Activated B cell treated with CpG ODN at 0.5 μM for 24 hours (primary cell): ENCODE measurements at places on chromosomes 5 and 9.

GRCh38 chr5:62386824-62387223, 16.9 kb downstream of the DIMT1 start:
- no peak for DNase-seq

DNA sequence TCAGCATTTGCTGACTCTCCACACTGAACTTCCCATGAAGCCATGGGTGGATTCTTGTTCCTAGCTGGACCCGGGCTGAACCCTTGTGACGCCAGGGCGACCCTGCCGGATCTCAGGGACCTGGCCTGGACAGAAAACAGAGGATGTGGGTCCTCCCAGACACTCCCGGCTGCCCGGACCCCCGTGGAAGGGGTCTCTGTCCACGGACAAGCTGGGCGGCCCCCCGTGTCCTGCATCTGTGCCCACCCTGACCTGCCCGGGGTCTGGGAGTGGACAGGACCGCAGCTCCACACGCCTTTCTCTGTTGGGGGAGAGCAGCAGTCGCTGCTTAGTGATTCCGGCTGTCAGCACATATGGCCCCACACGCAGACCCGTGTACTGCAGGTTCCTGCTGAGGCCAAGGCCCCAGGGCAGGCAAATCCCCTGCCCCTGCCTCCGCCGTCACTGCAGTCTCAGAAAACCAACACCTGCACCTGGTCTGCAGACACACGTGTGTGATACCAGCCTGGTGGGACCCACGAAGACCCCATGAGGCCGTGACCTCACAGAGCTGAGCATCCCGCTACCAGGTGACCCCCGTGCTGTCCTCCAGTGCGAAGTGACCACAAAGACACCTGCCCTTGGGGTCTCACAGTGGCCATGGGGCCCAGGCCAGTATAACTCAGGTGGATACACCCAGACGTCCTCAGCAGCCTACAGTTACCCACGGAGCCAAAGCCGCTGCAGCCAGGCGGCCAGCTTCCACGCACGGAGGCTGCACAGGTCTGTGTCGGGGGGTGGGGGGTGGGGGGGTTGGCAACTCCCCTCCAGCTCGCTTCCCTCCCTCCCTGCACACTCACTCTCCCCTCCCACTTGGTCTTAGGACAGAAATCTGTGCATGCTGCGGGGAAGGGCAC, 50.6 kb downstream of the NKD2 start:
- DNase-seq = no peak

DNA sequence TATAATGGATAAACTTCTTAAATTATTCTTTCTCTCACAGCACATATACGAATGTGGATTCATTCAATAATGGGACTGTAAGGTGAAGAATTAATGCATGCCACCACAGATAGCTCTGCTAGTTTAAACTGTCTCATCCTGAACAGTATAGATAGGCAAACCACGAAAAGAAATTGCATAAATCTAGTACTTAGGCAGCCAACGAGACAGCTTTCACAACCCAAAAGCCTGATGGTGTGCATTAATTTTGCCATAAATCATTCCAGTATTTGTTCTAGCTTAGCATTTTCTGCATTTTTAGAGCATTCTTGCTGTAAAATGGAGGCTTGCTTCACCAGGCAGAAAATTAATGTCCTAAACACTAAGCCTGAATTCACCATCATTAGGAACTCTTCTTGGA, 834.2 kb upstream of the DMAC1 start:
- no peak for DNase-seq

- no peak for DNase-seq
Measured at GRCh38 chr5:73067213-73067612, 53.2 kb upstream of the TMEM171 start.

DNA sequence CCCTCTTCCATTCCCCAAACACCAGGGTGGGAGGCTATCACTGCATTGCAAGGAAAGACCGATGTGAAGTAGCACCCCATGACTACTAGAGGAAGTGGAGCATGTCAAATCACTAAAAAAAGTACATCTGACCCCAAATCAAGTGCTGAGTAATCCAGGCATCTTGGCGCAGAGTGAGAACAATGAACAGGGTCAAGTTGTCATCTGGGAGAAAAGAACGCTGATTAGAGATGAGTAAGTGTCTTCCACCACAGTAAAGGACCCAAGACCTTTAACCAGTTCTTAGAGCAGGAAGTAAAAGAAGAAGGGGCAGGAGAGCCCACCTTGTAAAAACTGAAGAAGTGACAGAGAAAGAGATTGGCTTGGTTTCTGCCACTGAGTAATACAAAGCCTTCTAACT, 75.0 kb upstream of the RAD23B start:
- no peak for DNase-seq

- no peak for DNase-seq
Measured at GRCh38 chr9:32864971-32865370, 81.6 kb downstream of the TMEM215 start.

- DNase-seq = no peak
Measured at GRCh38 chr9:22529426-22530199, 83.0 kb downstream of the DMRTA1 start.

GRCh38 chr9:135968083-135968476, 6.9 kb upstream of the UBAC1 start:
- no peak for DNase-seq

DNA sequence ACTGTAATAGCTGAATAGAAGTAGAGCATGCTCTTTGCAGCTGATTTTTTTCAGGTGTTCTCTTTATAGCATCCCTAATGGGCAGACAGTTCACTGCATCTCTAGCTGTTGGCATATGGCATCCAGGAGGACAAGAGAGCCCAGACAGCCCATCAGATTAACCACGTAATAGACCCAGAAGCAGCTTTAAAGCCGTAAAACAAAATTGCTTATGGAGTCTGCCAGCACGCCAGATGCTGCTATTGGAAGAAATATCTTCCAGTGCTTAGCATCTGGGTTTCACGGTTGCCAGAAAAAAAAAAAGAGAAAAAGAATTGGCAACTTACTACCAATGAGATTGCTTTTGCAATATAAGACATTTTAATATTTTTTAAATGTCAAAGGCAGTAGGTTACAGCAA, 869.4 kb upstream of the NUDT12 start:
- no peak for DNase-seq

- no peak for DNase-seq
Measured at GRCh38 chr9:6855860-6856259, 98.1 kb downstream of the KDM4C start.

DNA sequence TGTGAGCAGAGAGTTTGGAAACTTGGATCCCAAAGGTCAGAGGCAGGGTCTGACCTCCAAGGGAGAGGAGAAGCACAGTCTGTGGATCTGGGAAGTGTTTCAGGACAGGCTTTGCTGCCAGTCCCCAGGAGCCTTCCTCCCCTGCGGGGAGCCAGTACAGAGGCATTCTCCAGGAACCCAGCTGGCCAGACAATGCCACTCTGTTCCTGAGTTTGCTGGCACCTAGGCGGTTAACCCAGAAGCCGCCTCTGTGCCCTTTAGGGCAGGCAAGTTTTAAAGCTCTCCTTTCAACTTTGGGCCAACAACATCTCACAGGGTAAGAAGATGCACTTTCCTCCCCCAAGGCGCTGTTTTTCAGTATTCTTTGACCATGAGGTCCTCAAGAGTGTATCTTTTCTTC, 37.0 kb upstream of the FGF1 start:
- no peak for DNase-seq

DNA sequence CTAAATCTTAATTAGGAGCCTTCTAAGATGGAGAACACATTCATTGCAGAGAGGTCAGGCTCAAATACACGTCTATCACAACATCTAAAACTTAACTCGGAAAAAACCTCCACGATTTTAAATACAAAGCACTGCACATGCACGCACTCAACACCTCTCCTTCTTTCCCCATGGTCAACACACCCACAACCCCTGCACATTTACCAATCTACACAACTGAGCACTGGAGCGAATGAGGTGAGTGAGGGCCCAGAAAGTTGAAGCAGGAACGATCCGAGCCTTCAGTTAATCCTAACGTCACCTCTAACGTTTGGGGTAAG, 278 bp upstream of the NIPSNAP3A start:
- DNase-seq = no peak

DNA sequence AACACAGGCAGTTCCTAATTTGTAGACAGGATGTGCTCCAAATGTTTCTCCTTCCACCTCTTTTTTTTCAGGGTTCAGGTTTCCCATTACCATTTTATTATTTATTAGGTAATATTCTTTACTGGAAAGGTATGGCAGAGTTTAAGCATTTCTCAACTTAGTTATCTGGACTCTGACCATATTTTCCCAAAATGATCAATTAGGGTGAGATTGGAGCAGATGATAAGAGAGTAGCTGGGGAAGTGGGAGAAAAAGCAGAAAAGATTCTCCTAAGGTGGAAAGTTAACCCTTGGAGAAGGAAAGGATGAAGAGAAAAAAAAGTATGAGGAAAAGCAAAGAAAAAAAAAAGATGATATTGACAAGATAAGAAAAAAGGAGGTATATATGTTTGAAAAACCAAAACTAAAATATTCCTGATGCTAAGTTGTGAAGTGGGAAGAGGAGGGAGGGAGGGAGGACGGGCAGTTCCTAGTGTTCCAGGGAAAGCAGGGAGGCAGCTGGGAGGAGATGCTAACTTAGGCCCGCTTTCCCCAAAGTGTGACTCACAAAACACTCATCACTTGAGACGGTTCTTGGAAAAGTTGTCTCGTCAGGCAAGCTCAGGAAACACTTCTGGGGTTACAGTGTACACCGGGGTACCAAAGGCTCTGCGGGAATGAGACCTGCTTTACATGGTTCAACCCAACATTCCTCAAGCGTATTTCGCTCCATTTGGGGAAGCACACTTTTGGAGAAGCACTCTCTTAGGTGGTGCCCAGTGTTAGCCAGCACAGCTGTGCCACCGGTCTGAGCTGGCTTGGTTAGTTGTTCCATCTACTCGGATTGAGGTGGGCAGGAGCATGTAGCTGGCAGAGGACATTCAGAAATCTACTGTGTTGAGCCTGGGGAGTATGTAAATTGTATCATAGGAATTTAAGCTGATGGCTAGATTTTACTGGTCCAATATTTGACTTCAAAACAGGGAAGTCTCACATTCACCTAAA, 35.1 kb downstream of the B4GALT1 start:
- no peak for DNase-seq

GRCh38 chr5:142845402-142845921, 75.3 kb downstream of the ARHGAP26 start:
- DNase-seq = no peak

- DNase-seq = no peak
Measured at GRCh38 chr9:120787933-120788332, 5.3 kb downstream of the FBXW2 start.

GRCh38 chr5:159244163-159244562, 18.9 kb upstream of the UBLCP1 start:
- no peak for DNase-seq

DNA sequence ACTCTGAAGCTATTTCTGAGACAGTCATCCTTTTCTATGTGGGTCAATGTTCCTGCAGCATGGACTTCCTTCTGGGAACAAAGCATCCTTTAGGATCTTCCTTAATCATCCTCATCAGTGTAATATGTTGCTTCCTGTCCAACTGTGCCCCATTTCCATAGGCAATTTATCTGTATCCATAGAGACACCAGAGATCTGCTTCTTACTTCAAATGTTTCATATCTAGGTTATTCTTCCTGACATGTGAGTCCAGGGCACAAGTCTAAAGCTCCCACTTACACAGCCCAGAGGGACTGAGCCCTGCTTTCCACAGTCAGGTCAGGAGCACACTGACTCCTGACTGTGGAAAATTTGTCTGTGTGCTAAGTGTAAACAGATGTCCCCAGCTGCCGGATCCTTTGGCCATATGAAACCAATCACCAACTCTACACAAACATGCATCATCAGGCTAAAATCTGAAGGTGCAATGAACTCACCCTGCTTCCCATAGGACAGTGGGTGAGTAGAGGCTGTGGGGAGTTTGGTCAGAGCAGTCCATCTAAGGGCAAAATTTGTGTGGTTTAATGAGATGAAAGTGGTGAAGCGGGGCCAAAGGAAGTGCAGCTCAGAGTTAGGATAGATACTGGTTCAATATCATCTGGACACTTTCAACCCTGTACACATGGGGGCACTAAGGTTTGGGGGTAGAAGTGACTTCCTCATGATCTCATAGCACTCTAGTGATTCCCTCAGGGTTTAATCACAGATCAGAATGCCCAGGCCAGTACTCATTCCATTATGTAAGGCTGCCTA, 85.2 kb upstream of the TNC start:
- no peak for DNase-seq

DNA sequence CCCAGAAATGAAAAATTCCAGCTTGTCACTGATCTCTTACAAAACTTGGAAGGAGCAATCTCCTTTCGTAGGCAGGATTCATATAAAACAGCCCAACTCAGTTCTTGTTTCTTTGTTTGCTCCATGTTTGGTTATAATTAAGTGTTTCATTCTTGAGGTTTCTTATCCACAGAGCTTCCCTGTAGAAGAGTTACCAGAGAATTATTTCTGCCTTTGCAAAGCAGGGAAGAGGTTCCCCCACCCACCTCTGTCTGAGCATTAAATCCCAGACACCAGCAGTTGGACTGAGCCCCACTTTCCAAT, 34.1 kb upstream of the RAI14 start:
- DNase-seq = no peak

DNA sequence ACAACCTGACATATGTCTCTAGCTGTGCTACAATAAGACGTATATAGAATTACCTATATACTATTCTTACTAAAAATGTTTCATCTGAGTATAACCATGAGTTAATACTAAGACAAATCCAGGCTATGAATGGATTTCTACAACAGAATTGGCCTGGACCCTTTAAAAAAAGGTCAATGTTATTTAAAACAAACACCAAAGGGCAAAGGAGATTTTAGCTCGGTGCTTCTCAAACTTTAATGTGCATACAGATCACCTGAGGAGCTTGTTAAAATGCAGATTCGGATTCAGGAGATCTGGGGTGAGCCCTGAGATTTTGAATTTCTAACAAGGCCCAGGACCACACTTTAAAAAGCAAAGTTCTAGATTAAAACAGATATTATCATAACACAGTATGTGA, 6.5 kb downstream of the TNFSF8 start:
- no peak for DNase-seq

- DNase-seq = no peak
Measured at GRCh38 chr9:68798423-68798822, 93.4 kb downstream of the PIP5K1B start.

- DNase-seq = no peak
Measured at GRCh38 chr5:177595026-177595585, 3.1 kb downstream of the TMED9 start.

DNA sequence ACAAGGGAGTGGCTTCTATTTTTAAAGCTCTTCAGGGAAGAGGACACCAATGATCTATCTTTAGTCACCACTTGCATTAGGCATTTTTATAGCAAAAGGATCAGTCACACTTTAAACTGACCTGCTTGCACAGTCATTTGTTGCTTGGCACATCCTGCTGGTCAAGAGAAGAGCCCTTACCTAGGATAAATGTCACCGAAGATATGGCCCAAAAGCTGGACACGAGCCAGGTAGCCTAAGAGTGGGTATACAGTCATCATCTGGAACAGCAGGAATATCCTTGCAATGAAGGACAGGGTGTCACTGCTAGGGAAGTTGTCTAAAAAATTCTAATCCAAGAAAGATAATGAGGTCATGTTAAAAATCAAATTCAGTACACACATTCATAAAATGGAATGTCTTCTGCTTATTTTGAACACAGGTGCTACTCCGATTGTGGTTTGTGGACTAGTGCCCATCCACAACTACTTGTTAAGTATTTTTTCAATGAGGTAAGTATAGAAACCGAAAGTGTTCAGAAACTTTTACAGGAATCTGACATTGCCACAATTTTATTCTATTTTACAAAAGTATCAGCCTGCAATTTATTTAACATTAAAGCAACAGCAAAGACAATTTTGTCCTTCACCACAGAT, 78.4 kb downstream of the SLC38A9 start:
- no peak for DNase-seq
